ENCODE measurements at places on chromosomes 3 and 15. TPM values are rescaled to one million over a fixed set of nuclear protein-coding genes. Genes with fewer than 3 reads are reported as not detected.

LRRC31 gene
- not detected for total RNA-seq

GRCh38 chr3:185024406-185024805, 128.5 kb downstream of the C3orf70 start:
- no peak for DNase-seq

DNA sequence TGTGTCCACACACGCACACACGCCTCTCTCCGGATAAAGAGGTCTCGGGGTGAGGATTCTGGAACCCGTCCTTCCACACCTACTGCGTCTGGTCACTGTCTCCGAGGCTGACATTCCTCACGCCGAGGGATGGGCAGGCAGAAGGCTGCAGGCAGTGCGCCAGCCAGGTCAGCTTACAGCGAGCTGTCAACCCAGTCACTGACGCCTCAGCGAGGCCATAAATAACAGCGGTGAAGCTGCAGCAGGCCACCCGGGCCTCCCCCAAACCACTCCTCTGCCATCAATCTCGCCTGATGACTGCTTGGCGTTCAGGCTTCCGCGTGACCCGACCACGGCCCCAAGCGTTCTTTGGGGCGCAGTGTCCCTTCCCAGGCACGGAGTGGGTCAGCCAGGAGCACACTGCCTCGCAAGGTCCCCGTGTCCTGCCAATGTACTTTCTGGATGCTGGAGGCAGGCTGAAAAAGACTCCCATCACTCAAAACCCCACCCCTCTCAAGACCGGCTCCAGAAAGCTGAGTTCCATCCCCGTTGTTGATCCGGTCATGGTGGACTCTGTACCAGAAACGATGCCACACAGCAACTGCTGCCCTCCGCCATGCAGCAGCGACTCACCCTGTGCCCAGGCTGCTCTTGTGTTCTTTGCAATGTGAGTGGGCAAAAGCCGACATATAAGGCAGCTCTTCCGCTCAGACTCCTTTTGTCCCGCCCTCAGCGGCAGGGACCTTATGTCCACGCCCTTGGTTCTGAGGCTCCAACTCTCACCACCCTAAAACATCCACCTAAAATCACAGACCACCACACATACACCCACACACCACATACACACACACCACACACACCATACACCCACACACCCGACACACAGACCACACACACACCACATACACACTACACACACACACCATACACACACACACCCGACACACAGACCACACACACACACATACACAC, 27.1 kb downstream of the CPN2 start:
- peak; percentile 54 for DNase-seq

DNA sequence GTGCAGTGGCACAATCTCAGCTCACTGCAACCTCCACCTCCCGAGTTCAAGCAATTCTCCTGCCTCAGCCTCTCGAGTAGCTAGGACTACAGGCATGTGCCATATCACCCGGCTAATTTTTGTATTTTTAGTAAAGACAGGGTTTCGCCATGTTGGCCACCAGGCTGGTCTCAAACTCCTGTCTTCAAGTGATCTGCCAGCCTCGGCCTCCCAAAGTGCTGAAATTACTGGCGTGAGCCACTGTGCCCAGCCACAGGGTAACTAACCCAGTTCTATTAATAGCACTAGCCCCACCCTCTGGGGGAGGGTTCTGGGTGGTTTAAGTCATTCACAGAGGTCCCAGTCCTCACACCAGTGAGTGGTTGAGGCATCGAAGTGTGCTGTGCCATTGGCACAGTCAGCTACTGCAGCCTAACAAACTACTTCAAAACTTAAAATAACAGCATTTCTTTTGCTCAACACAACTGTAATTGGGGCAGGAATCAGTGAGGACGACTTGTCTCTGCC, 44.0 kb downstream of the RHCG start:
- DNase-seq = no peak

DNA sequence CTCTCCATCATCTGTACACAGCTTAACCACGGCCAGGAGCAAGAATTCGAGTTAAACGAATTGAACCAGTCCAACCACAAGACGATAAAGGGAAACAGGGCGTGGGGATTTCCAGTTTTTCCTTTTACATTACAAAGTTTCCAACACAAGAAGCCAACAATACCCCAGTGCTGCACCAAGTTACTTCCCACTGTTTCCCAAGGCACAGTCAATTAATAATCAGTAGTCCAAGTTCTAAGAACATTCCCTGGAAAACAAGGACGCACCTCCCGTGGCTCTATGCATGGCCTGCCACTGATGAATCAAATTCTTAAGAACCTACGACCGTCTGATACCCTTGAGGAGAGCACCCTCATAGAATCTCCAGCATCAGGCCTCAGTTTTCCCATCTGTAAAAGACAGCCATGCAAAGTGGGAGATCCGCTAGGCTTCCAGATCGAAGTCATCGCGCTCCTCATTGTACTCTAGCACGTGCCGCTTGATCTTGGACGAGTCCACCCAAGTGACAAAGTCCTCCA, 774 bp downstream of the IMP3 start:
- DNase-seq = no peak

GRCh38 chr15:91136386-91136923, 36.4 kb downstream of the SV2B start:
- DNase-seq = no peak

Measured in CD4-positive, alpha-beta T cell (primary cell).